AG08395 (cell line): ENCODE measurements at places on chromosomes 16 and 17.

DNA sequence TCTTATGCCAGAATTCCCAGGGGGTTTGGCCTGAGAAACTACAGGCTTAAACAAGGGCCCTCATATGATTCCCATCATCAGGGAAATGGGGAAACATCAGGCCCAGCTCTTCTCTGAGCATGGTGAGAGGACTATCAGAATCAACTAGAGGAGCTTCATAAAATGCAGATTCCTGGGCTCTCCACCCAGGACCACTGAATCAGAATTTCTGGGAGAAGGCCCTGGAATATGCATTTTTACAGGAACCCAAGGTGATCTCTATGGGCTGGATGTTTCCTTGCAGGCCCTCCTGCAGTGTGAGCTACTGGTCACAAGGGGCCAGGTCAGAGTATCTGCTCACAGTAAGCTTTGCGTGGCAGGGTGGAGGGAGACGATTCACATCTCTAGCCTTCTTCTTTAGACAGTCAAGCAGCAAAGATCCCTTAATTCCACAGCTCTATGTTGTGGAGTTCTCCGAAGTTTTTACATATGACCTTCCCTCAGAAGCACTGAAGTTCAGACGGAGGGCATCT lies 38.8 kb upstream of the HOXB13 start:
- no peak for DNase-seq

GRCh38 chr16:24610416-24610755 lies 71.0 kb downstream of the RBBP6 start:
- DNase-seq: peak; percentile 29

GRCh38 chr17:10089196-10089804 lies 109.1 kb downstream of the GAS7 start:
- DNase-seq: no peak

- DNase-seq: no peak
These were observed 95.7 kb downstream of the WNT3 start for GRCh38 chr17:46722662-46723285.

DNA sequence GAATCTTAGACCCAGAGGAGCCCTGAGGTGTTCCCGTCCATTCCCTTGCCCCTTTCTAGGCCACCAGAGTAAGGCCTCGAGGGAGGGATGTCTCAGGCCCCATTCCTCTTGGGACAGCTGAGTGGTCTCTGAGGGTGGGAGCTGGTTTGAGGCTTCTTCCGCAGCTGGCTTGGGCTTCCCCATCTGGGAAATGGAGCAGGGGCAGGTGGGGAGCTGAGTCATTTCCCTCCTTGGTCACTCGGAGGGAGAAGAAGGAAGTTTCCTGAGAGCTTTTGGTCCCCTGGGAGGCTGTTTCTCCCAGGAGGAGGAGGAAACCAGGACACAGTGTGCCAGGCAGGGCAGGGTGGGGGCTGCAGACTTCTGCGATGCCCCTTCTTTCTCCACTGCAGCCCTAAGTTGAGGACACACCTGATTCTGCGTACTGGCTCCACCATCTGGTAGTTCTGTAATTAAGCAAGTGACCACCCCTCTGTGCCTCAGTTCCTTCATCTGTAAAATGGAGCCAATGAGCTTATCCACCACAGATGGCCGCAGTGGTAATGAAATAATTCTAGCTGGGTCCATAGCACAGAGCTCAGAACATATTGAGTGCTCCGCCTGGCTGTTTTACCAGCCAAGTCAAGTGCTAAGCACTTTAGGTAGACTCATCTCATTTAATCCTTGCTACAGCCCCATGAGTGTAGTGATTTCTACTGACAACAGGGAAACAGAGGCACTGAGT lies 1.6 kb upstream of the KCNJ12 start:
- no peak for DNase-seq

- DNase-seq: no peak
These were observed 120.9 kb downstream of the METRNL start for GRCh38 chr17:83200231-83200699.

- peak; percentile 61 for DNase-seq
These were observed 6.7 kb downstream of the CAMTA2 start for GRCh38 chr17:4980644-4981216.

GRCh38 chr16:65114527-65114926 lies 7.3 kb downstream of the CDH11 start:
- DNase-seq: no peak

GRCh38 chr16:8943966-8944759 lies 19.5 kb downstream of the USP7 start:
- DNase-seq: no peak

DNA sequence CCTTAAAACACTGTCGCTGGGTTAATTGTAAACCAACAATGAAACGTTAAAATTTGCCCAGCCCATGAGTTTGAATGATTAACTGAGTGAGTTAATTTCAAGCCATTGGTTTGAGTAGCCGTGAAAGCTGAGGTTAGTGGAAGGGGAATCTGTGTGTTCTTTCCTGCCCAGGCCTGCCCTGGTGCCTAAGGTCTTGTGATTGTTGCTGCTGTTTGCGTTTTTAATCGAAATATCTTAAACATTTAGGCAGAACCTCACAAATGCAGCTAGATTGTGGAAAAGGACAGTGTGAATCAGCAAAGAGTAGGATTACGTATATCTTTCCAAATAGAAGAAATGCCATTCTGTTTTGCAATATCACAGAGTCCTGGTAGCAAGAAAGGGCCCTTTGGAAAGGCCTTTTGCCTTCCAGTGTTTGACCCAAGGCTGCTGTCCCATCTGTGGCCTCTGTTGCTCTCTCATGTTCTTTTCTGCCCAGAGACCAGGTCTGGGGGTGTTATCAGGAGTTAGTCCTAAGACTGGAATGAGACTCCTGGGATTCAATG lies 113.8 kb downstream of the MSI2 start:
- DNase-seq: peak; percentile 64

- no peak for DNase-seq
These were observed 21.5 kb downstream of the MARF1 start for GRCh38 chr16:15621456-15621855.

DNA sequence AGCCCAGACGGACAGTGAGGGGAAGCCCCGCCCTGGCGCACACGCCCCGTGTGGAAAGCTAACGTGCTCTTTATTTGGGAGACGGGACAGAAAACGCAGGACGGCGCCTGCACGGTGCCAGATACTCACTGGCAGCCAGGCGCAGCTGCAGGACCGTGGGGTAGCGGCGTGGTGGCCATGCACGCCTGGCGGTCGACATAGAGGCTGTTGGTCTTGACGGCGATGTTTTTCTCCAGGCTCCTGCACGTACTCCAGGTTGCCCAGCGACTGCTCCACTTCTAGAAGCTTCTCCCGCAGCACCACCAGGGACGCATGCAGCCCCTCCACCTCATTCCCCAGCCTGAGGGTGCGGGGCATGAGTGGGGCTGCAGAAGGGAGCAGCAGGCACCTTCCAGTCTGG lies 5.1 kb upstream of the C1QTNF8 start:
- DNase-seq: no peak

- DNase-seq: peak; percentile 78
These were observed 6.7 kb downstream of the GIP start for GRCh38 chr17:48961516-48962233.

DNA sequence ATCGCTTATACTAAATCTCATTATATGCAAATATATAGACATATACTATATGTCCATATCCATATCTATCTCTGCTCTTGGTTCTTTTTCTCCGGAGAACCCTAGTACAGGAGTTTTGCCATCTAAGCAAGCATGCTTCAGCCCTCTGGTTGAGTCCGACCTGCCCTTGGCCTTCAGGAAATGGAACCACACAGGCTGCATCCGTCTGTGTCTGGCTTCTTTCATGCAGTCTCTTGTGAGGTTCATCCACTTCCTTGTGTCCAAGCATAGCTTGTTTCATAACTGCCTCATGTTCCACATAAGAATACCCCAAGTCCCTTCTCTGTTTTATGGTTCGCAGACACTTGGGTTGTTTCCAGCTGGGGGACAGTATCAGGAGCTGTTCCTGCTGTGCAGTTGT lies 16.8 kb downstream of the SNX20 start:
- DNase-seq: no peak

GRCh38 chr16:22139008-22139407 lies 23.3 kb upstream of the SDR42E2 start:
- DNase-seq: no peak

DNA sequence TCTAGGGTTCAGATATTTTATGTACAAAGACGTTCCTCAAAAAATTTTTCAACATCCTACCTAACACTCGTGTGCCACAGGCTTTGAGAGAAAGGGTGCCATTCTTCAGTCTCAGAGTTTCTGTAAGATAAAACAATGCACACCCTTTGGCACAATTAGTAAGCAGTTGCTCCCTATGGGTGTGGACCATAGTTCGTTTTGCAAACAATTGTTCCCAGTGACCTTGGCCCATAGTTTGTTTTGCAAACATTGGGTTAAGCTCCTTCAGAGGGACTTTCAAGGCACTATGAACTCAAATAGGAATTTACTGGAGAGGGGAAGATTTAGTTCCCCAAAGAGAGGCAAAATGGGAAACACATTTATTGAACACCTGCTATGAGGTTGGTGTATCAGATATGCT lies 220.3 kb upstream of the CA10 start:
- no peak for DNase-seq

- peak; percentile 26 for DNase-seq
These were observed 9.9 kb upstream of the CCL5 start for GRCh38 chr17:35889818-35890773.

- DNase-seq: no peak
These were observed 11.1 kb downstream of the ABR start for GRCh38 chr17:1168533-1169220.
